ENCODE measurements at places on chromosomes 2 and 18.

DNA sequence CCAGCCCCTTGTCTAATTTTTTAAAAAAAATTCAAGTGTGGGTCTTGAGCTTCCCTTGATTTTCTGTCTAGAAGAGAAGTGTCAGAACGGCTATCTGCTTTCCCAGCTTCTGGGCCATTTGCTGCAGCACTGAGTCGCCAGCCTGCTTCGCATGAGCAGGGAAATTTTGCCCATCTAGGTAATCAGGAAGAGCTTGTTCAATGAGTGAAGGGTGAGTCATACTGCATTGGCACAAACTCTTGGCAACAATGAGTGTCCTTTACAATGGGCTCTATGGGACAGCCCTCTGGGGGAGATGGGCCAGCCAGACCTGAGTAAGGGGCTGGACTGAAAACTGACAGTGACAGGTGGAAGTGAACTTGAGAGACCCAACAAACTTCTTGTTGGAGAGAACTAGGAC is 2.4 kb upstream of the RNF144A start:
- DNase-seq, result no peak

DNA sequence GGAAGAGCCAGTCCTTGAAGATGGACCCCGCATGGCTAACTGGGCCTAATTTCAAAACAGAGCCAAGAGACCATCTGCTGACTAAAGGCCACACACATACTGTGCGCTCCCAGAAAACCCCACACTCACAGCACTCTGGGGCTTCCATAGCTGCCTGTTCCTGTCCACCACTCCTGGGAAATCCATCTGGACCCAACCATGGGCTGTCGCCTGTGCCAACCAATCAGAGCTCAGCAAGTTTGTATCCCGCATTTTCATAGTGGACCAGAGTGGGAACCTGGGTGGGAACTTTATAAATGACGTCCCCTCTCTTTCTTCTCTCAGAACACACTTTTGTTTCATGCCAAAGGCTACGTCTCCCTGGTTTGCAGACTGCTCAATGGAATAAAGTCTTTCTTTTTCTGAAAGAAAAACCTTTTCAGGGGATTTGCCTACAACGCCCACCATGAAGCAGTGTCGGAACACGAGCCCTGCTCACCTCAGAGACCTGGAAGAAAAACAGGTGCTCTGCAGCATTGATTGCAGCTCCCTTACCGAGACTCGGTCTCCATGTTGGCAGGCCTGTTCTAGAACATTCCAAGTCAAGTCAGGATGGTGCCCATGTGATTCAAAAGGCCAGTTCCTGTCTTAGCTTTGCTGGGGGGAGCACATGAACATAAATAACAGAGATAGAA is 137.2 kb upstream of the GPC1 start:
- DNase-seq, result no peak

- no peak for DNase-seq
Measured at GRCh38 chr2:46887028-46887885, 28.3 kb downstream of the MCFD2 start.

DNA sequence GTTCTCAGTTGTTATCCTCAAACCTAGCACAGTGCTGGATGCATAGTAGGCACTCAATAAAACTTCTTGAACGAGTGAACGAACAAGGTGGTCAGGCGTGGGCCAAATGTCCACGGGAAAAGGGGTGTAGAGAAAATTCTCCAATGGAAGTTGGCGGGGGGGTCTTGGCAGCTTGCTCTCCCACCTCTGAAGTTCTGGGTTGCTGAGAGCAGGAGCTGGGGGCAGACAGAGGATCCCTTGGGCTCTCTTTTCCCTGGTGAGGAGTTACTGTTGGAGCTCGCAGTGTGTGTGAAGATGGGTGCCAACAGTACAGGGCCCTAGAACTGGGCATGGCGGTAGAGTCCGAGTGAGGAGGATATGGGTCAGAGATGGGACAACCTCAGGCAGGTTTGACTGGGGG is 2.3 kb upstream of the CRYBA2 start:
- DNase-seq, result no peak

DNA sequence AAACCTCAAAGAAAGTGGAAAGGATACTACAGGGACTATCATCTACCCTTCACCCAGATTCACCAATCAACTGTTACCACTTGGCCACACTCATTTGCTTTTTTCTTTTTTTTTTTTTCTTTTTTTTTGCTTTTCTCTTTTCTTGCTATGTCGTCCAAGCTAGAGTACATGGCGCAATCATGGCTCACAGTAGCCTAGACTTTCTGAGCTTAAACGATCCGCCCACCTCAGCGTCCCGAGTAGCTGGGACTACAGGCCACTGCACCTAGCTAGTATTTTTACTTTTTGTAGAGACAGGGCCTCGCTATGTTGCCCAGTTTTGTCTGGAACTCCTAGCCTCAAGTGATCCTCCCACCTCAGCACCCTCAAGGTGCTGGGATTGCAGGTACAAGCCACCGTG is 24.0 kb downstream of the BIN1 start:
- no peak for DNase-seq

DNA sequence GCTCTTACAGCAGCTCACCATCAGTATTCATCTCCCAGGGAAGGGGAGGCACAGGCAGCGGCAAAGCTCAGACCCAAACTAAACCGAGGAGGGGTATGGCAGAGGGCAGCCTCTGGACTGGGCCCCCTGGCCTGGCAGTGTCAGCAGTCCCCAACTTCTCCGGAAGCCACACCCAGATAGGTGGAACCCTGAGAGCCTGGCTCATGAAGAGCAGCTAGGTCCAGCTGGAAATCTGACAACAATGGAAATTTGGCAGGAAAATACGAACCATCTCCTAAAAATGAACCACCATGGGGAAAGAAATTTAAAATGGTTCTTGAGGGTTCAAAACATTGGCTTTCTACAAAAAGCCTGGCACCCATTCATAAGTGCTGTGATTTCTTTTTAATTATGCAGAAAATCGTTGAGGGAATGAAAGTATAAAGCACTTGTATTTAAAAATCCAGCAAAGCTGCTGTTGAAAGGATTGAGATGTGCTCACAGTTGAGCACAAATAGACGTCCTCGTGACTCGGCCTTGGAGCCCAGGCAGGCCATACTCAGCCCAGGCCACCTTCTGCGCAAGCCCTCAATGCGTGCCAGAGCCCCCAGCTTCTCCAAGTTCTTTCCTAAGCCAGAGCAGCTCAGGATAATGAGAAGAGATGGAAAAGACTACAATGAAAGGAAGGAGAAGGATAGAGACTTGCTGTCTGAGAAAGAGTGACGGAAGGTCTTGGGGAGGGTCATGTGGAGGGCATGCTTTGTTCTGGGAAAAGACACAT is 93.0 kb downstream of the COL6A3 start:
- DNase-seq, result no peak

DNA sequence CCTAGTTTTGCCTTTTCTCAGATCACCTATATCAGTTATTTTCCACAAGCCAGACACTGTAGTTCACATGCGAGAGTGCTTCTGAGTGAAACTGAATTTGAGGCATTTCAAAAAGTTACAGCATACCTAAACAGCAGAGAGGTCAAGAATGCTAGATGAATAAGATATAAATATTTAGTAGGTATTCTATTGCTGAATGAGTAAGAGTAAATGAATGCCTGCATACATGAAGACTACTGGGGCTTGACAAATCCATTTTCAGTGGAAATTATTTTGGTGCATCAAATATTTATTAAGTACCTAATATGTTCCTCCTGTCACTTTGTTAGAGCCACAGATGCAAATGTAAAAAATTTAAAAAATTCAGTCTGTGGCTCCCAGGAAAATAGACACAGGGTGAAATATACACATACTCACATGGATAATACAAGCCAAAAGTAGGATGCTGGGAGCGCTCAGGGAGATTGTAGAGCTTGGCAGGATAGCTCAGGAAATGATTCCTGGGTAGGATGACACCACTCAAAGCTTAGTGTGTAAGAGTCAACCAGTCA is 27.6 kb upstream of the CDC42EP3 start:
- no peak for DNase-seq

DNA sequence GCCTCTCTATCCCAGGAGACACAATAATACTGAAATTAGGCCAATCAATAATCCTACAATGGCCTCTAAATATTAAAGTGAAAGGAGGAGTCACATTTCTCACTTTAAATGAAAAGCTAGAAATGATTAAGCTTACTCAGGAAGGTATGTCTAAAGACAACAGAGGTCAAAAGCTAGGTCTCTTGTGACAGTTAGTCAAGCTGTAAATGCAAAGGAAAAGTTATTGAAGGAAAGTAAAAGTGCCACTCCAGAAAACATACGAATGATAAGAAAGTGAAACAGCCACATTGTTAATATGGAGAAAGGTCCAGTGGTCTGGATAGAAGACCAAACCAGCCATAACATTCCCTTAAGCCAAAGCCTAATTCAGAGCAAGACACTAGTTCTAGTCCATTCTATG is 9.5 kb downstream of the SESTD1 start:
- no peak for DNase-seq

- DNase-seq, result no peak
Measured at GRCh38 chr2:65024149-65024829, 31.9 kb upstream of the CEP68 start.

DNA sequence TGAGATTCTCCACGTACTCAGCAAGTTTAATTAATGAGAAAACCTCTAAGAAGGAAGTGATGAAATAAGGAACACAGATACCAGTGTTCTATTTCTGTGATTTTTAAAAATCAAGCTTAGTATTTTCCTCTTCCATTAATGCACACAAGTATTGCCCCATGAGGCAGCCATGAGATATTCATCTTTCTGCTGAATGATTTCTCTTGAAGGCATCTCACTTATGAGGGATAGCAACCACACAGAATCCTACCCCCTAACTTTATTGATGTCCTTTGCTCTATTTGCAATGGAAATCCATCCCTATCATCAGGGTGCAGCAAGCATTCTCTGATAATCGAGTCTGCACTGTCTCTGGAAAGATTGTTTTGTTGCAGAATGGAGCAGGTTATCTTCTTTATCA is 244.1 kb upstream of the NRP2 start:
- no peak for DNase-seq

DNA sequence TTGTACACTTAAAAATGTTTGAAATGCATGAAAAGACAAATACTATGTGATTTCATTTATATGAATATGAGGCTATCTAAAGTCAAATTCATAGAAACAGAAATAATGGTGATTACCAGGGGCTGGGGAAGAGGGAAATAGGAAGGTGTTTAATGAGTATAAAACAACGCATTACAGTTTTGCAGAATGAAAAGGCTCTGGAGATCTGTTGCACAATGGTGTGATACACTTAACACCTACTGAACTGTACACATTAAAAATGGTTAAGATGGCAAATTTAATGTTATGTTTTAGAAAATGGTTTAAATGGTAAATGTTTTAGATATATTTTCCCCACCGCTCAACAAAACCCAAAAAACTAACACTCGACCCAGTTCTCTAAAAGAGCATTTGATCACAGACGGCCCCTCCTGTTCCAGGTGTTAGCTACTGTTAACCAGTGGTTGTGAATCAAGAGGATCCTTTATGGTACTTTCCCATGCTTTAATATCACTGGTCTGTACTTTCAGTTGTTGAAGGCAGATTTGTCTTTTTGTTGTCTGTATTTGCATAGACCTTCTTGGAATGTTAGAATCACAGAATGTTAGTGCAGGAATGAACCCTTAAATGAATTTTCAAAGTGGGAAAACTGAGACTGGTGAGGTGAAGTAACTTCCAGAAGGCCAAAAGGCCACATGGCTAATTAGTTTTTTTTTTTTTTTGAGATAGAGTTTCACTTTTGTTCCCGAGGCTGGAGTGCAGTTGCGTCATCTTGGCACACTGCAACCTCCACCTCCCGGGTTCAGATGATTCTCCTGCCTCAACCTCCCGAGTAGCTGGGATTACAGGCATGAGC is 10.2 kb downstream of the RAB10 start:
- DNase-seq, result no peak

DNA sequence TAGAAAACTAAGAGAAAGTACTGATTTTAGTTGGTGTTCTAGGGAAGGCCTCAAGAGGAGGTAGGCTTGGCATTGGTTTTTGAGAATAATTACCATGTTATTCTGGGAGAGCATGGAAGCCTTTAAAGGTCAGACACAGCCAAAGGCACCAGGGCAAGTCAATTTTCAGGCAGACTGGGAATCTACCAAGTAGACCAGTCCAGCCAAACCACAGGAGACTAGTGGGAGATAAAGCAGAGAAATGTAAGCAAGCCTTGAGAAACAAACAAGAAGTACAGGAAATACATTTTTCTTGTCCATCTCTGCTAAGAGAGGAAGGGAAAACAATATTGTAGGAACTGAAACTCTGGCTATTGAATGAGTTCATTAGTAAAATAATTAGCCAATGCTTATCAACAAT is 5.5 kb upstream of the CCDC68 start:
- no peak for DNase-seq

DNA sequence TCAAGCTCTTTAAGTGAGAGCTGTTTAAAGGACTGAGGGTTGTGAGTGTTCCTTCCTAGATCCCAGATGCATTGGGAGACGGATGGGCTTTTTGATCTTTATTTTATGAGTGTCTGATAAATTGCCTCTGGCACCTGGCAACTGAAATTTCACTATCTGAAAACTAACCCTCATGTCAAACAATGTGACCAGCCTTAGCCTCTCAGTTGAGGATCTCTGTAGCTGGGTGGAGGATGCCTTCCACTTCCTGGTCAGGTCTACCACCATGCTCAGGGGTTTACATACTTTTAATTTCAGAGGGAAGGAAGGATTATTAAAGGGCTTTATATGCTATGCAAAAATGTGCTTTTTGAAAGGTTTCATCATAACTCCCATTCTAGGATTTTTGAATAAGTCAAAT is 70.5 kb upstream of the NT5C1B start:
- no peak for DNase-seq

- no peak for DNase-seq
Measured at GRCh38 chr2:170819680-170820664, 3.3 kb downstream of the GAD1 start.

DNA sequence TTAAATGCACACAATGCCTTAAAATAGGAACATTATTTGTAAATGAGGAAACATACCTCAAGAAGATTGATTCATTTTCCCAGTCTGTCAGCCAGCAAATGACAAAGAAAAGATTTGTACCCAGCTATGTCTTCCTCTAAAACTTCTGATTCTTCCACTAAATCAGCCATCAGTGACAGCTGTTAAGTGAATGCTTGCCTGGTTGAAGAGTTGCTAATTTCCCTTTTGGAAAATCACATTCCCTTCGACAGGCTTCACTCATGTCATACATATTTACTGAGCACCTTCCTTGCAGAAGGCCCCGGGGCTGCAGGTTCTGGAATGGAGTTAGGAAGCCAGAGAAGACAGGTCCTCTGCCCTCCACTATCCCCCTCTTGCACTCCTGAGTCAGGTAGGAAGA is 112.0 kb upstream of the SLC66A3 start:
- no peak for DNase-seq

DNA sequence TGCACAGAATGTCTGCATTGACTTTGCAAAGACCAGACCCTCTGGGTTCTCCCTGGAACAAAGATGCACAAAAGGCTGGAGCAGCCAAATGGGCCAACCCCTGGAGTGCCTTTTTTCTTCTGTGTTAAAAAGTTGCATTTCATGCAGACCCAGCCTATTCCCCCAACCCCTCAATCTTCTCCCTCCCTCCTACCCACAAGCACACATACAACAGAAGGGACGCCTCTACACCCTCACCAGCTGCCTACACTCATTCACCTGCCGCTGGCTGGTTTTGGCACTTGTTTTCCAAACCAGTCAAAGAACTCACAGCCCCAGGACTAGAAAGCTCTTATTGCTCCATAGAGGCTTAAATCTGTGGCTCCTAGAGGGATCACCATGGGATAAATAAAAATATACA is 16.6 kb downstream of the MARCHF4 start:
- no peak for DNase-seq
